Hair follicle dermal papilla cell (primary cell): ENCODE measurements at places on chromosomes 2 and 18. TPM values are rescaled to one million over a fixed set of nuclear protein-coding genes. Genes with fewer than 3 reads are reported as not detected.

PPP1R1C gene
- total RNA-seq: 1.3 and 1.9 TPM in 2 replicates

LRP1B gene
- total RNA-seq: 0.12 and 0.32 TPM in 2 replicates

PLEKHA3 gene
- total RNA-seq: 8.9 and 9.1 TPM in 2 replicates

HAAO gene
- total RNA-seq: 5.7 and 7.0 TPM in 2 replicates

SETBP1 gene
- total RNA-seq: 23.3 and 32.0 TPM in 2 replicates

SLC9A4 gene
- under 0.01 TPM in 1 of 2 replicates, not detected in the other for total RNA-seq

SLC19A3 gene
- not detected in 2 replicates for total RNA-seq

ANKRD30BL gene
- total RNA-seq: not detected in 2 replicates

RBM44 gene
- 0.36 and 0.49 TPM in 2 replicates for total RNA-seq

MAP2 gene
- 13.2 and 23.2 TPM in 2 replicates for total RNA-seq

FECH gene
- 39.4 and 45.3 TPM in 2 replicates for total RNA-seq

SEH1L gene
- 40.9 and 48.0 TPM in 2 replicates for total RNA-seq

ADNP2 gene
- total RNA-seq: 25.1 and 27.1 TPM in 2 replicates

OSBPL6 gene
- total RNA-seq: 5.5 and 7.6 TPM in 2 replicates

G6PC2 gene
- not detected in 2 replicates for total RNA-seq

HEATR5B gene
- 24.2 and 28.6 TPM in 2 replicates for total RNA-seq

FBXO36 gene
- total RNA-seq: 4.6 and 4.7 TPM in 2 replicates

EPAS1 gene
- total RNA-seq: 134 and 159 TPM in 2 replicates
